IMR-90 (cell line): ENCODE measurements at places on chromosomes 16 and 17. TPM values are rescaled to one million over a fixed set of nuclear protein-coding genes. Genes with fewer than 3 reads are reported as not detected.

DNA sequence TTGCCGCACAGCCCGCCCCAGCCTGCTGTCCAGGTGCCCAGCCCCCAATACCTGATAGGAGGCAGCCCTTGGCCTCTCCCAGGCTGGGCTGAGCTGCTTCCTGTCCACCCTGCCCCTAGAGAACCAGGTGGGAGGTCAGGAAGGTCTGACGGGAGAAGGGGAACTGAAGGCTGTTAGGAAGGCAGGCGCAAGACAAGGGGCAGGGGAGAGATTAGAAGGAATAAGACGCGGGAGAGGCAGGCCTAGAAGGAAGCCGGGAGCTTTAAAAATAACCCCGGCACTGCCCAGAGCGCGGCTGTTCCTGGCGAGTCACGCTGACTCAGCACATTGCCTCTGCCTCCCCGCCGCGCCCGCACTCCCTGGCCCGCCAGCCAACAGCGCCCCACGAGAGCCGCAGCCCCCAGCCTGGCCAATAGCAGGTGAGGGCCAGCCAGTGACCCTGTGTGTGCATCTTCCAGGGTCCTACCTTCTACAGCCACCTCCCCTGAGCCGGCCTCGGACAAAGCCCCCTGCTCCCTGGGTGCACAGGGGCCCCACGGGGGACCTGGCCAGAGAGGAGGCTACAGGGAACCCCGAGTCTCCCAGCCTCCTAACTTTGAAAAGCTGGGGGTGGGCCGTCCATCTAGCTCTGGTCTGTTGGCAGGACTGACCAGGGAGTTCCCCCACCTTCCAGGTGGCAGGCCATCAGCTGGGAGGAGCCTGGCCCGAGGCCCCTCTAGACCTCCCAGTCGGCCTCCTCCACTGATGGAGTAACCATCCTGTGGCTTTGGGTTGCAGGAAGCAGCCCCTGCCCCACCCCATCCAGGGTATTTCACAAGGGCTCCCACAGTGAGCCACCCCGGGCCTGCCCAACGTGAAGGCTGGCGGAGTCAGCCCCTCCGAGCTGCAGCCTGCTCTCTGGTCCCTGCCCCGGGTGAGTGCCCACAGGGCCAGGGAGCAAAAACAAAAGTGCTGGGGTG is 4.0 kb downstream of the MAFG start:
- peak; percentile 72 for DNase-seq

DNA sequence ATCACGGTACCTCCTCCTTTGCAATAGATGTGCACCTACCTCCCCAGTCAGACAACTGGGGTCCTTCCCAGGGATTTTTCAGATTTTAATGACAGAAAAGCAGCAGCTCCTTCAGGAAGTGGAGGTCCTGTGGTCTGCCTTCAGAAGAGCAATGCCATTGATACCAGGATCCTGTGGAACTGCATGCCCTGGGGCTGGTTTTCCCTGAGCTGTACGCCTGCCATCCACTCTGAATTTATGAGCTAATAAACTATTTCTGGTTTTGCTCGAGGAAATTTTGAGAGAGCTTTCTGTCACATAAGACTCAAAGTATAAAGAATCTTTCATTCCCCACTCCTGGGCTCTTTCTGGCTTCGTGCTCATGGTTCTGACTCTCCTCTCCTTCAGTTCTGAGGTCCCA is 10.0 kb upstream of the CCL23 start:
- no peak for DNase-seq

Gene PRCD
- total RNA-seq: under 0.01 TPM in 1 of 2 replicates, not detected in the other

- peak; percentile 81 for DNase-seq
Observed at GRCh38 chr17:61393904-61394629, 5.6 kb upstream of the TBX2 start.

- peak; percentile 89 for DNase-seq
Observed at GRCh38 chr17:59762049-59762823, 54.8 kb downstream of the VMP1 start.
